ENCODE measurements at places on chromosomes 1 and 21.

GRCh38 chr1:36408479-36408878, 10.8 kb upstream of the LSM10 start:
- DNase-seq = peak; percentile 67

GRCh38 chr1:67773462-67773861, 59.8 kb downstream of the GNG12 start:
- DNase-seq = no peak

DNA sequence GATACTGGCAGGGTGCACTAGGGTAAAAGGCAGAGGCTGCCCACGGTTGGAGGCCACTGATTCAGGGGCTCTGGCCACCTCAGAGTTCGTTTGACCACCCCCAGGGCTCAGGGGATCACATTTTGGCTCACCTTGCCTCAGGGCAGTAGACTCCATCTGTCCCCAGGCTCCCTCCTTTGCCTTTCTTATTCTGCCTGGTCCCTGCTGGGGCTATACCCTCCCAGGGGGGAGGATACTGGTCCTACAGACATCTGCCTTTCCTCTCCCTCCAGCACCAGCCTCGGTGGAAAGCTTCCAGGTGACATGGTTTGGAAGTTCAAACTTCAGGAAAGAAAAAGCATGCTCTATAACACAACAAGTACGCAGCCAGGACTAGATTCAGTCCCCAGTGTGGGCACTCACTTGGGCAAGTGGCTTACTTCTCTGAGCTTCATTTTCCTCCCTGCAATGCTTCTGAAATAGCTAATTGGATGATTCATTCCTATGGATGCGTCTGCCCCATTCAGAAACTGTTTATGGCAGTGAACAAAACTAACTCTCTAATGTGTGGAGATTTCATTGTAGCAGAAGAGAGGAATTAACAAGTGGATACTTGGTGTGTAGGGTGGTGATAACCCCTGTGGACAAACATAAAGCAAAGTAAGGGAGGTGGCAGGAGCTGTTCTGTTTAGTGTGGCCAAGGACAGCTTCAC, 154.8 kb downstream of the TRABD2B start:
- DNase-seq = no peak

GRCh38 chr1:100347009-100347966, 5.0 kb upstream of the CDC14A start:
- no peak for DNase-seq

- no peak for DNase-seq
Measured at GRCh38 chr1:114831276-114831994, 23.2 kb upstream of the SYCP1 start.

- DNase-seq = no peak
Measured at GRCh38 chr21:41294548-41295231, 21.9 kb upstream of the FAM3B start.

DNA sequence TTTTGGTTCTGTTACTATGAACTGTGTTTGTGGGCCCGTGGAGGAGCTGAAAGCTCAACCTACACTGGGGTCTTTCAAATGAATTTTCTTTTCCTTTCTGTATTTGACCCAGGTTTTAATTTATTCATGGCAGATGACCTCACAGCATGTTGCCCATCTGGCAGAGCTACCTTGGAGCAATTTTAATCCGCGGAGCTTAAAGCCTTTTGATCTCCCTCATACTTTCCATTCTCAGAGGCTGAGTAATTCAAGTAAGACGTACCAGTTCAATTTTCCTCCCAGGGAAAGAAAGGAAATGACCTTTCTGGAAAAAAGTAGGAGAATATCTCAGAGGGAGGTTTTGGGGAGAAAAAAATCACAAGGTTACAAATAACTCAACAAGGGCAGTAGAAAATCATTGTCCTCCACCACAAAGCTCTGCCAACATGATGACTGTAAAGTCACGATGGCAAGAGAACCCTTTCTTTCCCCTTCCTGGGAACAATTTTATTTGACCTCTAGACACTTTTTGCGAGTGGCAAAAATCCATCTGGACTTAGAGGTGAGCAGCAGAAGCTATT, 21.6 kb upstream of the PCP4 start:
- no peak for DNase-seq

DNA sequence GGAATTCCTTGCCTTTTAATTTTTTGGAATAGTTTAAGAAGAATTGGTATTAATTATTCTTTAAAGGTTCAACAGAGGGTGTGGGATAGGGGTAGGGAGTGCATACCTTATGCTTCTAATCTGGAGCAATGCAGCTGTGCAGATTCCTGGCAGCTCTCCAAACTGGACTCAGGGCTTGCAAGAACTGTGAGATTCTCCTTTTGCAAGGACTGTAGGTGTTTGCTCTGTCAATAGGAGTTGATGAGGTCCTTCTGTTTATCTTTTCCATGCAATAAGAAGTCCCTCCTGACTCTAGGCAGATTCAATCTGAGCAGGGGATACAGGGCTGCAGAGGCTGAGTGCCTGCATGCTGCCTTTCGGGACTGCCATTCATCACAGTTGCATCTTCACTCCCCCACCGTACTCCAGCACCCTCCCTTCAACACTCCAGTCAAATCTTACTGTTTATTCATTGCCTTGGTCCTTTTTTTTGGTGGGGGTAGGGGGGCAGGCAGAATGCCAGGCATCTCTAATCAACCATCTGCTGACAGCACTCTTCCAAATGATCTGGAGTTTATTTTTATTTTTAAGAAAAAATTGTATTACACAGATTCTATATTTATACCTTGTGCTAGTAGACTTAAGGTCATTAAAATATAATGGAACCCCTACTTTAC, 122.3 kb downstream of the DISC1 start:
- no peak for DNase-seq

GRCh38 chr21:45308194-45309068, 20.7 kb upstream of the POFUT2 start:
- no peak for DNase-seq

DNA sequence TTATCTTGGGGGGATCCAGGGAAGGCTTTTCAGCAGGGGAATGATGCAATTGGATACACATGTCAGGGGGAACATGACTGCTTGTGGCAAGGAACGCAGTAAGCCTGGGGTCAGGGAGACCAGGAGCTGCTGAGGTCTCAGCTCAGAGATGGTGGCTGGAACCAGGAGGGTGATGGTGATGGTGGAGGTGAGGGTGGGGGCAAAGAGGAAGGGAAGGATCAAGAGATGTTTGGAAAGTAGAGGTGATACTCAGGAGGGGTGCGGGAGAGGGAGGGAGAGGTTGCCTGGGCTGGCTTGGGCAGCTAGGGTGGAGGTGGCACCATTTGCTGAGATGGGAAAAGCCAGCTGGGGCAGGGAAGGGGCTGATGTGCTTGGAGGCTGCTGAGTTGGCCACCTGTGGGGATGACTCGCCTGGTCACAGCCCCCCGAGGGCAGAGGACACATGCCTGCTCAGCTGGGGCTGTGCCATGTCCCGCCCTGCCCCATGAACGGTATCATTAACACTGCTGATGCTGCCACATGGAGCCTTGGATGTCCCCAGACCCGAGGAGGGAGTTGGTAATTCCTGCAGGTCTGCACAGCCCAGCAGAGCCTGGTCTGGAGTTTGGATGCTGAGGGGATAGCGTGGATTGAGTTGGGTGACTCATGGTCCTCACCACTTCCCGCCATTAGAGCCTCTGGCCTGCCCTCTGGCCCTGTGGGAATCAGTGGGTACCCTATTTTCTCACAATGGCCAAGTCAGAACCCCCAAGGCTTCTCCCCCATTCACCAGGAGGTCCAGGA, 6.3 kb upstream of the PADI1 start:
- DNase-seq = no peak

DNA sequence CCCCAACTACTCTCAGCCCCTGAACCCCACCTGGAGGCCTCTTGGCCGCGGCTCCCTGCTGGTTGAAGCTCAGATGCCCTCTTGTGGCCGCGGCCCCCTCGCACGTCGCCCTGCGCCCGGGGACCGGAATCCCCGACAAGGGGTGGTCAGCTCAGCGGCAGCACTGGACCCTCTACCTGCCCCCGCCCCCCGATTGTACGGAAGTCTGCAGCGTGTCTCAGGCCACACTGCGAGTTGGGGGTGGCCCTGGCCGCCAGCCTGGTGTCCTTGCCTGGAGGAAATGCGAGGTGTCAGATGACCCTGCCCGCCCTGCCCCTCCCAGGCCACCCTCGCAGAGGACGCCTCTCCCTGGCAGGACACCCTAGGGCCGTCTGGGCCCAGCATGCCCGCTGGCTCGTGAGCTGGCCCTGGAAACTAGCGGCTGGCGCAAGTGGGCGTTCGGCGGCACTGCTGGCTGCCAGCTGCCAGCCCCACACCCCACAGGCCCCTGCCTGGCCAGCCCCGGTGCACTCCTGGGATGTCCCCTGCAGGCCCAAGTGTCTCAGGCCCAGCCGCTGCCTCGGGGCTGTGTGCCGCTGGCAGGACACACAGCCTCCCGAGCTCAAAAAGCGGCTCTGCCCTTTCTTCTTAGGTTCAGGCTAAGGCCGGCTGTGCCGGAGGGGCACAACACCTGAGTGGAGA, 60.8 kb downstream of the EDN2 start:
- peak; percentile 72 for DNase-seq

- peak; percentile 38 for DNase-seq
Measured at GRCh38 chr21:46126309-46127238, 28.7 kb downstream of the COL6A2 start.

- DNase-seq = no peak
Measured at GRCh38 chr1:81226603-81226928, 574.2 kb upstream of the ADGRL2 start.

GRCh38 chr1:183570451-183570850, 19.8 kb downstream of the NCF2 start:
- no peak for DNase-seq

DNA sequence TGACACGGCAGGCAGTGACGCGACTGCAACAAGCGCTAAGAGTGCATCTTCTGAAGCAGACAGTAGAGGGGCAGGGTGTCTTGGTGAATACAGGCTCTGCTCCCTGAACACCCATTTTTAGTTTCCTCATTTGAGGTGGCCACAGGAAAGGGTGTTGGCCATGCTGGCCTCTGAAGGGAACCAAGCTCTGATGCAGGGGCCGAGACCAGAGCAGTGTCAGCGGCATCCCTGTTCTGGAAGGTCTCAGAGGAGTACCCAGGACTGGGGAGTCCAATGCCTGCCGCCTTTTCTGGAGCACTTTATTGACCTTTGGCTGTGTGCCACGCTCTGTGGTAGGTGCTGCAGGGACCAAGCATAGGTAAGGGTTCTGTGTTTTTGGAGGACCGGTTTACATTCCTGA, 100.4 kb downstream of the KCNJ6 start:
- no peak for DNase-seq

DNA sequence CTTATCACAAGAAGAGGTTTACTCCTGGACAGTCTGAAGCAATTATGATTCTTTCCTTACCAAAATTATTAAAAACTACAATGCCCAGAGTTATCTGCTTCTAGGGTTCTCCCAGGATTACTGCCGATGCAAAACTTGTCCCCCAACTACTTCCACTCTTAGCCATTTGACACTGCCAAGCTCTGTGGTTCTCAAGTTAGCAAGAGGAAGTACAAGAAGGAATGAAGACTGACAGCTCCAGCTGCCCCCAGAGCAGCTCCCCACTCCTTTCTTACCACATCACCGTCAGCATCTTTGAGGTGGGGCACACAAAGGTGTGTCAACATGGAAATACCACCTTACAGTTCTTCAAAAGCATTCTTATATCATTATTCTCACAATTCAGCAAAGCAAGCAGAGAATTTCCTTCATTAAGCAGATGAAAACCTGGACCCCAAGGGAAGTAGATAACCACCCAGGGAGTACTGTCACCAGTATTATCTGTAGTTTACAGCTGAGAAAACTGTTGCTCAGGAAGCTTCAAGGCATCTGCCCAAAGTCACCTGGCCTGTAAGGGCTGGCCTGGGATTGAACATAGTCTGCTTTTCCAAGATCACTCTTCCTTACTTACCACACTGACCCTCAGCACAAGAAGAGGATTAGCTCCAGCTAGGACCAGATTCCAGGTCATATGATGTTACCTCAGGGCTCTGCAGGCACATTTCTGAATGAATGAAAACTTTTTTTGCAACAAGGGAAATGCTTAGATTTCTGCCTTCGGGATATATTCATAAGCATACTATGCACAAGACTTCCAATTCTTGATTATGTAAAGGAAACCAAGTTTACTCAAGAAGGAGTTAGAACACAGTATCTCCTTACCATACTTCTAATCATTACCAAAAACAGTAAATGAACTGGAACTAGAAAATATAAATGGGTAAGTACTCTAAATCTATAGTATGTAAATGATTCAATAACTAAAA, 9.3 kb downstream of the PSMG1 start:
- no peak for DNase-seq

DNA sequence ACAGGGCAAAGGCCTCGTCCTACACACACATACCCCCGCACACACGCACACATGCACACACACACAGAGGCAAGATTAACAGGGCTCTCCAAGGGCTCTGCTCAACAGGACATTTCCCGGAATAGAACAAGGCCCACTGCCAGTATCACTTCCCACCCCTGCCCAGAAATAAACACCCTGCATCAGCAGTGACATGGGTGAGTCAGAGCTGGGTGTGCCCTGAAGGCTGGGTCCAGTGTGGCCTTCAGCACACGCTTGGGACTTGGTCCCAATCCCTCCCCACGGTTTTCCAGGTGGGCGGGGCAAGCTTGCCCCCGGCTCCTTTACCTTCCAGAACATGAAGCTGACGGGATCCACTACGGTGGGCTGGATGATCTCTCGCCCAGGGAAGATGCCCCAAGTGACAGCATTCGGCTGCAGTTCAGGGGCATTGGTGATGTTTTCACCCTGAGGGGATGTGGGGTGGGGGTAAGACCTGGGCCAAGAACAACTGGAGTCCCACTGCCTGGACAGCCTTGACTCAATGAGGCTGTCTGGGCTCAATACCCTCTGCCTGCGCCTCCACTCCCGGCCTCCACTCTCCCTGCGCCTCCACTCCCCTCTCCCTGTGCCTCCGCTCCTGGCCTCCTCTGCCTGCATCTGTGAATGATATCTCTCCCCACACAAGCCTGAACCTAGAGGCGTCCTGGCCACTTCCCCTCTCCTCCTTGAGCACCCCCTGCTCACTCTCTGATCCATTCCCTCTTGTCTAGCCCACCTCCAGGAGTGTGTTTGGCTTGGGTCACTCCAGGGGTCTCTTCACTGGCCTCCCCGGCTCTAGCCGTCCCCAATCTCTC, 14.7 kb downstream of the MTHFR start:
- DNase-seq = no peak

- DNase-seq = no peak
Measured at GRCh38 chr1:206686478-206687249, 2.0 kb downstream of the MAPKAPK2 start.

DNA sequence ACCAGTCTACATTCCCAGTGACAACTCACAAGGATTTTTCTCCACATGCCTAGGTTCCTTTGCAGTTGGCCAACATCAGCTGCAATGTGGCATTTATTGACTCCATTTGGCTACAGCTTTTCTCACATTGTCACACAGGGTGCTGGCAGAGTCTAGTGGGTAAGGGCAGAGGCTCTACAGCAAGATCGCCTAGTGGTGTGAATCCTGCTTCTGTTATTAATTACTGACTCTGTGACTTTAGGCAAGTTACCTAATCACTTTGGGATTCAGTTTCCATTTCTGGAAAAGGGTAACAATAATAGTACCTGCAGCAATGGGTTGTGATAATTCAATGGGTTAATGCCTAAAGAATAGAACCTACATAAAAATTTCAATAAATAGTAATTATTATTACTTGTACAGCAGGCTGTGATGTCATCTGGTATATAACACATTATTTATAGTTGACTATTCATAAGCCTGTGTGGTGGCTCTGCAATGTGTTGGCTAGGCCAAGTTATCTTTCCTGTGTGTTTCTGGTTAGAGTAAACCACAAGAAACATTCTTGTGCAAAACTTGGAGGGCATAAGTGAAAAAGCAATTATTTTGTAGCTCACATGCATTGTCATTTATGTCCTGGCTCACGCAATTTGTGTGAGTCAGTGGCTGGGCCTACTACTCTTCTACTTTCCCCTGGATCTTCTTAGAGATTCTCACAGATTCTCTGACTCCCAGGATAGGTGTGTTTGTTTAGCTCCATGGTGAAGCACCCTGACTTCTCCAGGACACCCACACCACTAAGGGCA, 59.5 kb downstream of the PTGS2 start:
- no peak for DNase-seq
